ENCODE measurements at places on chromosomes 3 and 15.

DNA sequence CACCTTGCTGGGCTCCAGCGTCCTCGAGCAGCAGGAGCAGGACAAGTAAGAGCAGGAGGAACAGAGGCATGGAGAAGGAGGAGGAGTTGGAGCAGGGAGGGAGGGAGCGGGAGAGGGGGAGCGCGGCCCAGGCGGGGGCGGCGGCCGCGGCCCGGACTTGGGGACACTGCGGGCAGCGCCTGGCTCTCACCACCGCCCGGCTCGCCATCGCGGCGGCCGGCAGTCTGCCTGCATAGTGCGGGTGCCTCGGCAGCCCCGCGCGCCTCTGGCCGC is 440 bp downstream of the DCBLD2 start:
- DNase-seq: peak; percentile 52

DNA sequence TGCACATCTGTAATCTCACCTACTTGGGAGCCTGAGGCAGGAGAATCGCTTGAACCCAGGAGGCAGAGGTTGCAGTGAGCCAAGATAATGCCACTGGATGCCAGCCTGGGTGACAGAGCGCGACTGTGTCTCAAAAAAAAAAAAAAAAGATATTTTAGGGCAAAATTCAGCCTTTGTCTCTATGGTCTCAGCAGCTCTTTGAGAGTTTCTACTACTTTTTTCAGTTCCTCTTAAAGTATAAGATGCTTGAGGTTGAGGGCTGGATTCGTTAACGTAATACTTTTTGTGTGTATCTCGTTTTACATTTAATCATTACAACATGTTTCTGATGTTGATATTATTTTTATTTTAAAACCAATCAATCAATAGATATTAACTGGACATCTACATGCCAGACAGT is 381.2 kb upstream of the TBL1XR1 start:
- no peak for DNase-seq

DNA sequence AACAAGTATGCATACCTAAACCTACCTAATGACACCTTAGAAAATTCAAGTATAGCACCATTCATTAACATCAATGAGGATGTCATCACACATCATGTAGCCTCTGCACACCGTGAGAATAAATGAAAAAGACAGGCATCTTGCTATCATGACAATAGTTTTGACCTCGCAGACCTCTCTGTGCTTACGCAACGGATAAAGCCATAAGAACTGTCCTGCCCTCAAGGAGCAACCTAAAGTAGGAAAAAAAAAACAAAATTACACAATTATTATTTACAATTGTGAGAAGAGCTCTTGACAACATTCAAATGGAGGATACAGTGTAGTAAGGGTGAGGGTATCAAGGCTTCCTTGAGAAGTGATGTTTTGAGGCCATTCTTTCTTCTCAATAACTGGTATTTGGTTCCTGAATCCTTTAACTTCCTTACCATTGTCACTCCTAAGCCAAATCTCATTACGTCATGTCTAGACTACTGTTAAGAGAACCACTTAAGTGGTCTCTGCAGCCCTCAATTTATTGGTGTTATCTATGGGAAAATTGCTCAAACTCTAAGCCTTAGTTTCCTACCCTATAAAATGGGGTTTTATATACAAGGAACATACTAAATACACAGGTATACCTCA is 7.0 kb upstream of the SETD5 start:
- DNase-seq: no peak

DNA sequence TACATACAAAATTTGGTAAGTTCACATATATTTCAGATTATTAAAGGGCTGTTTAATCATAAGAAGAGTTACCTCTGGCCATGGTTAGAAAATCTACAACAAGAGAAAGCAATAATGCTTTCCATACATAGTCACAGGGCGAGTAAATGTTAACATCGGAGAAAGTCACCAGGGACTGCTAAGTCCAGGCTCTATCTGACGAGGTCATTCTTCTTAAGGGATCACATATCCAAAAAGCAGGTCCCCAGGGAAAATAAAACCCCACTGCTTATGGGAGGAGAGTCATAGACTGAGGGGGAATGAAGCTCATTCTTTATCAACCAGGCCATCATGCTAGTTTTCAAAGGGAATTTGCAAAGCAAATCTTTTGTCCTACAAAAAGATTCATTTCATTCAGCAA is 3.1 kb downstream of the PCYT1A start:
- DNase-seq: no peak

DNA sequence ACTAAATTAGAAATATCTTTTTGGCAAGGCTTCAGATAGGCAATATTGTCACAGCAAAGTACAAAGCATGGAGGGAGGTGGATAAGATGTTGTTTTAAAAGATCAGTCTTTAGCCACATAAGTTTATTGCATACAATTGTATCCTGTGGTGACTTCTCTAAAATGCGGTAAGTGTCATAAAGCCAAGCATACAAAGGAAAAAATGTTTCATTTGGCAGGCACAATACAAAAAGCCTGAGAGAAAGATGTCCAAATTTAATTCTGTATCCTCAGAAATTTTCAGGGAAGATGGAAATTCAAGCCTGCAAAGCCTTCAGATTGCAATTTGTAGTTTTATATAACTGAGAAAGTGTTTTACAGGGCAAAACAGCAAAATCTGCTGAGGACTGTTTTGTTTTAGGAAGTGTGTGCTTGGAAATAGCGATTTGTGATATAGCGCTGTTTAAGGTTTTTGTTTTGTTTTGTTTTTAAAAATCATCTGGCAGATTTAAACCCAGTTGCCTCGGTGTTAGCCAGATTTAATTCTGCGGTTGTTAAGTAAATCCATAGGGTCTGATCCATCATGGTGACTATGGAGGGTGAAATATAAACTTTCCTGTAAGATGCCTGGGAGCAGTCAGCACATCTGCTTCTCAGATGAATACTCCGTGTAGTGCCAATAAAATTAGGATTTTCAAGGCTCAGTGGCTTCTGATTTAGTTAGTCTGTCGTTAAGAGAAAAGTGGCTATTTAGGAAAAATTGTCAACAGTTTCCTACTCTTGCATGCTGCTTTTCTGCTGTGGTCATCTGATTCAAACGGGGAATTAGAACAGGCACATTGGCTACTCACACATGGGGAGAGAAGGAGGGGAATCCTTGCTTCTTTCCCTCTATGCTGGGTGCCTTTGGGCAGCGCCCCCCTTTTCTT is 8.0 kb downstream of the KAT2B start:
- no peak for DNase-seq

DNA sequence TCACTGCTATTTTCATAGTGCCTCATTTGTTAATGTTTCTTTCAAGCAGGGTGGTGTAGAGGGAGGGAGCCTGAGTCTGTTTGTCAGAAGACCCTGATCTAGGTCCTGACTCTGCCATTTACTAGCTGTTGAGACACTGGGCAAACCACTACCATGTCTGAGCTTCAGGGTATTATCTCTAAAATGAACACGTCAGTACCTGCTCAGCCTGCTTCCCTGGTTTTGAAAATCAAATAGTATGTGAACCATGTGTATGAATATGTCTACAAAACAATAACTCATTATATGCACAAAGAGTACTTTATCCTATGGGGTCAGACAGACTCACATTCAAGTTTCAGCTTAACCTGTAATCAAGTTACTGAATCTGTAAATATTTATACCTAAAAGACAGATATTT is 25.1 kb downstream of the SYNPR start:
- no peak for DNase-seq

DNA sequence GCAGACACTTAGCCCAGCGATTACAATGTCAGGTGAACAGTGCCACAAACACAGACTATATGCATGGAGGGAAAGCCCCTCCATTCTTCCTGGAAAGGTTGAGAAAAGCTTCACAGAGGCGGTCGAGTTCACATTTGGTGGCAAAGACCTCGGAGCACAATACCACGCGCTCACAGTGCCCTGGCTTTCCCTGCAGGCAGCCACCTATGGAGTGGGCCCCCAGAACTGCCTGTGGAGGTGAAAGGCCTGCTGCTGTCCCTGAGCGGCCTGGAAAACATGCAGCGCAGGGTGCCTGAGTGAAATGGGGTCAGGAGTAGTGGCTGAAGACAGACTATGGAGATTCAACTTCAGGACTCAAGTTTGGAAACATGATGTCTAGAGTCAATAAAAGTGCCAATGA is 26.9 kb downstream of the PDIA5 start:
- DNase-seq: no peak

GRCh38 chr3:81218023-81218422 is 543.4 kb downstream of the GBE1 start:
- DNase-seq: no peak

- DNase-seq: no peak
These were observed 312.2 kb upstream of the TBC1D5 start for GRCh38 chr3:18054625-18055024.

- no peak for DNase-seq
These were observed 66.8 kb upstream of the BLM start for GRCh38 chr15:90650117-90650955.

DNA sequence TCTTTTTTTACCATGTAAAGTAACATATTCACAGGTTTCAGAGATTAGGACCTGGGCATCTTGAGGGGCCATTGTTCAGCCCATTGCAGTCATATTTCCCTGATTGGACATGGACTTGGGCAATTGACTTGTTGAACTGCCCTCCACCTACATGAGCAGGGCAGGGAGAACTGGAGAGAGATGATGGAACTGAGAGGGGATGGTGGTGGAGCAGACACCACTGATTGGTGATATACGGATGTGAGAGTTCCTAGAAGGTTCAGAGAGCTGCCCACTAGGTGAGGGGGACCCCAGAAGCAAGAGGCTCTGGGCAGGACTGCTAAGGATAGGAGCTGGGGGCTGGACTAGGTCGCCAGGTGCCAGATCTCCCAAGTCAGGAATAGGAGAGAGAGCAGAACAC is 37.8 kb upstream of the SIAH2 start:
- no peak for DNase-seq

DNA sequence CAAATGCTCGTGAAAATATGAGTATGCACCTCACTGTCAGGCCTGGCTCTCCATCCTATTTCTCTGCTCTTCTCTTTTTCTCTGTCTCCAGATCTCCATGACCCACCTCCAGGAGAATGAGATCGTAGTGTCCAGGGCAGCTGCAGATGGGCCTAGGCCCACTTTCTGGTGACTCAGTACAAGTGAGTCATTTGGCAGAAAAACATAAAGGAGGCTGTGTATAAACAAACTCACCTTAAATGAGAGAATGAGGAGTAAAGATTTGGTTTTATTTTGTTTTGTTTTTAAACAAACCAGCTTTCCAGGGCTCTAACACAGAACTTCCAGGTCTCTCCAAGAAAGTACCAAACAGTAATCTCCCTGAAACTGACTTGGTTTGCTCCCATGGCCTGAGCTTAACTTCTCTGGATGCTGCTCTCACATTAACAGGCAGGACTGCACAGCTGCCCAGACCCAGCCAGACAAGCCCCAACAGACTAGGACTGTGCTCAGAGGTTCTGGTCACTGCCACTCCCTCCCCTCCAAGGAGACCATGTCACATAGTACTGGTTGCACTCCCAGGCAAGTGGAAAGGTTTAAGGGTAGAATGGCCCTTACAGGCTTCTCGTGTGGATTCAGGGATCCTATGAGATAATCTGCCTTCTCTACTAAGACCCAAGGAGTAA is 1.5 kb upstream of the HEG1 start:
- DNase-seq: no peak

DNA sequence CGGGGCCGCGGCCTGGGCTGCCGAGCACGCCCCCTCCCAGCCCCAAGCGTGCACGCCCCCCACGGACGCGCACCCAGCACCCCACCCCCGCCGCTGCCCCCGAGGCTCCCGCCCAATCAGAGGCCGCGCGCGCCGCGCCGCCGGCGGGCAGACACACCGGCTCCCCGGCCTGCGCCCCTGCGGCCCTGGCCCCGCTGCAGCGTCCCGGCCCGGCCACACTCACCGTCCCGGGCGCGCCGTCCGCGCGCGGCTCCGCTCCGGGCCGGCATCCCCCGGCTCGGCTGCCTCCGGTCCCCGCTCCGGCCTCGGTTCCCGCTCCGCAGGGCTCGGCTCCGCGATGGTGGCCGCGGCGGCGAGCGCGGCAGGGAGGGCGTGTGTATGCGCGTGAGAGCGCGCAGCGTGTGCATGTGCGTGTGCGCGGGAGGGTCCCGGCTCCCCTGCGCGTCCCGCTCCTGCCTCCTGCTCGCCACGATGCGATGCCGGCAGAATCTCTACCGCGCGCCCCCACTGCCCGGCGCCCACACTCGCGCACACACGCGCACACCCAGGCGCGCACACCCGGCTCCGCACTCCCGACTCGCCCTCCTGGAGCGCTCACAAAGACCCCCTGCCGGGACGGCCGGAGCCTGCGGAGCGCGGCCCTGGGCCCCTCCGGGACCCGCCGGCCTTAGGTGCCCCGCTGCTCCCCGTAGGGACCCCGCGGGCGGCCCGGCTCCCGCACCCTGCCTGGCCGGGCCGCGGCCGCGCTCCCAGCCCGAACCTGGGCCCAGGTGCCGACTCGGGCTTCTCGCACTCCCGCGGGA is 186.5 kb upstream of the LINGO1 start:
- peak; percentile 34 for DNase-seq

- DNase-seq: no peak
These were observed 23.3 kb downstream of the TGFBR2 start for GRCh38 chr3:30629746-30630145.

- no peak for DNase-seq
These were observed 4.3 kb downstream of the PLEKHO2 start for GRCh38 chr15:64845831-64846595.

DNA sequence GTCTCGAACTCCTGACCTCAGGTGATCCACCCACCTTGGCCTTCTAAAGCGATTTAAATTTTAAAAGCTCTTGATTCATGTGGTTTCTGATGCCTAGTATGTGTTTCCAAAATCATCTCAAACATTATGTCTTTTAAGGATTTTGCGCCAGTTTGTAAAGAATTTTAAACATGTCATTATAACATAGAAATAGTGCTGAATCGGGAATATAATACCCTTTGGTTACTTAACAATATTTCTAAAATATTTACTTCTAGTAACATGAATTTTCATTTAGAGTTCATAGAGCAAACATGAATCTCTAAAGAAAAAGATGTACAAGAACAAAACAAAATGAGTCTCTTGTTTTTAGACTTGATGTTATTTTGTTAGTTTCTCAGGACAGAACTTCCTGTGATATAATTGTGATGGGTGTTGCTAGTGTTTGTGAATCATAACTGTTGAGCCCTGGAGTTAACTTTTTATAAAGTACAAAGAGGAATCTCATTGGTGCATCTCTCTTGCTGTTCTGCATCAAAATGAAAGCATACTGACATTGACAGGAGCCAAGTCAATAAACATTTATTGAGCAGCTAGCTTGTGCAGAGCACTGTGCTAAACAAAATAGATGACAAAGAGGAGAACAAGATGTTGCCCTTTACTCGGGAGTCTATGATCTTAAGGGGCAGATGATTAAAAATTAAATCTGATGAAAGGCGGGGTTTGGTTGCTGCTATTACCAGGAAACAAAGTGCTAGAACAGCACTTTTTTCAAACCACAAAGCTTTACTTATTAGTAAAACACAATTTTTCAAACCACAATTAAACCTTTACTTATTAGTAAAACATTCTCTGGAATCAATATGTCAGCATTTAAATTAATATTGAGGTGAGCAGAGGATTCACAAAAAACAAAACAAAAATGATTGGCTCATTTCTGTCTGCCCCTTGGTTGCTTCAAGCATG is 73.4 kb downstream of the MME start:
- no peak for DNase-seq

DNA sequence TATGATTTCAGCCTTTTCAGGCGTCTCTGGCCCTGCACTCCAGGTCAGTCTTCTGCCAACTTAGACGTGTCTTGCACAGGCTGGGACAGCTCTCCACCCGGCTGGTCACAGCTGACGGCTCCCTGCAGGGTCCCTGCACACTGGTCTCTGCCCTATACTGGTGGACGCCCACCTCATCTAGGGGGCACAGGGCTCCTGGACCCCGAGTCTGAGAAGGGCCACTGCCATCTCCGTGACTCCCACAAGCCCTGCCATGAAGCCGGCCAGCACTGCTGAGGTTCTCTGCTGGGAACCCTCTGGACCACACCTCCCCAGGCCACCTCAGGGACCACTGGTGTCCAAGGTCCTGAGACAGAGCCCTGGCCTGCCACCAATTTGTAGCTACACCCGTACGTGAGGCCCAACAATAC is 40.5 kb downstream of the CYFIP1 start:
- no peak for DNase-seq
